ENCODE measurements at places on chromosomes 16 and 17.

GRCh38 chr16:89071686-89072547, 21.7 kb upstream of the ACSF3 start:
- peak; percentile 12 for DNase-seq

DNA sequence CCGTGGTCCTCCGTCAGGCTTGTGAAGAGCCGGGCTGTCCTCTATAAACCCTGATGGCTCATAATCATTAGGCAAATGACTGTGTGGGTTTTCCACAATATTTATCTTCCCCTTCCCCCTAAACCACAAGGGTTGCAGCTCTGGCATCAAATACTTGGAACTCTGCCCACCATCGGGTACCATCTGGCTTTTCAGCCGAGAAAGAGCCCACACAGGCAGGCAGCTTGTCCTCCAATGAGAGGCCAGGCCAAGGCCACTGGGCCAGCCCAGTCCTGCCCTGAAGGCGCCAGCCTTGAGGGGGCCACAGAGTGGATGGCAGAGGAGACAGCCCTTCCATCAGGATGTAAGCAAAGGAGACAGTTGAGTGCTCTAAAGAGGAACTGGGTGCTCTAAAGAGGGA, 31.8 kb upstream of the NAT9 start:
- no peak for DNase-seq

- no peak for DNase-seq
These were observed 154.6 kb downstream of the NTN1 start for GRCh38 chr17:9175700-9176467.

DNA sequence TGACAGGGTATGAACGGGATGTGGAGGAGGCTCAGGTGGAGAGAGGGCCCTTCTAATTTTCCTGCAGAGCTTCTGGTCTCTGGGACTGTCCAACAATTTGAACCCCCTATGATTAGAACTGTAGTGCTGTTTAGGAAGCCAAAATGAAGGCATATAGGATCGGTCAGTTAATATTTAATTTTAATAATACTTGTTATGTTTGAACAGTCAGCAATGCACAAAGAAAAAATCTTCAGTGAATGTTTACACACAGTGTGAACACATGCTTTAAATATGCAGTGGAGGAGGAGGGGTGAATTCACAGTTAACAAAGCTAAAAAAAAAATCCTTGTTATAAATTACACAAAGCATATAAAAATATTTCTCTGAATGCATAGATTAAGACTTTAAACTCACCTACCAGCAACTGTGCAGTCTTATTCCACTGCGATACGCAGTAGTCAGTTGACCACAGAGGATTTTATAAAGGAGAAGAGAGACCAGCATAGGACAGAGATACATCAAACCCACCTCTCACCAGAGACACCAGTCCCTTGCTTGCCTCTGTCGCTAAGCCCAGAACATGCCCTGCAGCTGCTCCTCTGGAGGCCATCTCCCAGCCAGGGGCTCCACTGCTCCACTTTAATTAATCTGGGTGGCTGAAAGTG, 14.6 kb downstream of the ANKRD40 start:
- DNase-seq, result peak; percentile 62

GRCh38 chr17:81735264-81736102, 23.4 kb downstream of the SLC25A10 start:
- peak; percentile 70 for DNase-seq

DNA sequence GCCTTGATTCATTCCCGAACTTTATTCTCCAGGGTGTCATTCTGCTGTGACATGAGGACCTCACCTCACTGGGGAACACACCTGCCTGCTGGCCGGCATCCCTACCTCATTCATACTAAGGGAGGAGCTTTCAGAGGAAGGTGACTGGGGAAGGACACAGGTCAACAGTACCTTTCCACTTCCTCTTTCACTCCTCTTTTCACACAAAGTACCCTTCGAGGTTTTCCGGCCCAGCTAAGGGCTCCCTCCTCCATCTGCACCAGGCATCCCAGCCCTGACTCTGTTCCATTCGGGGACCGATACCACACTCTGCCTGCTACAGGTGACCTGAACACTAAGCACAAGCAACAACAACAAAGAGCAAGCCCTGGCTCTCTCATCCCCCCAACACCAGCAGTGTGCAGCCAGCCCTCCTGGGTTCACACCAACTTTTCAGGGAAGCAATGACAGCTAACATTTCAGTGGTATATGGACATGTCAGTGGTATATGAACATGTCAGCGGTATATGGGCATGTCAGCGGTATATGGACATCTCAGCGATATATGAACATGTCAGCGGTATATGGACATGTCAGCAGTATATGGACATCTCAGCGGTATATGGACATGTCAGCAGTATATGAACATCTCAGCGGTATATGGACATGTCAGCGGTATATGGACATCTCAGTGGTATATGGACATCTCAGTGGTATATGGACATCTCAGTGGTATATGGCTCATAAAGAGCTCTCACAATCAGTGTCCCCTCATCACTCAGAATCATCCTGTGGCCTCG, 16.0 kb downstream of the TRIM25 start:
- no peak for DNase-seq

GRCh38 chr17:81869221-81870130, 1.7 kb downstream of the ARHGDIA start:
- peak; percentile 44 for DNase-seq

DNA sequence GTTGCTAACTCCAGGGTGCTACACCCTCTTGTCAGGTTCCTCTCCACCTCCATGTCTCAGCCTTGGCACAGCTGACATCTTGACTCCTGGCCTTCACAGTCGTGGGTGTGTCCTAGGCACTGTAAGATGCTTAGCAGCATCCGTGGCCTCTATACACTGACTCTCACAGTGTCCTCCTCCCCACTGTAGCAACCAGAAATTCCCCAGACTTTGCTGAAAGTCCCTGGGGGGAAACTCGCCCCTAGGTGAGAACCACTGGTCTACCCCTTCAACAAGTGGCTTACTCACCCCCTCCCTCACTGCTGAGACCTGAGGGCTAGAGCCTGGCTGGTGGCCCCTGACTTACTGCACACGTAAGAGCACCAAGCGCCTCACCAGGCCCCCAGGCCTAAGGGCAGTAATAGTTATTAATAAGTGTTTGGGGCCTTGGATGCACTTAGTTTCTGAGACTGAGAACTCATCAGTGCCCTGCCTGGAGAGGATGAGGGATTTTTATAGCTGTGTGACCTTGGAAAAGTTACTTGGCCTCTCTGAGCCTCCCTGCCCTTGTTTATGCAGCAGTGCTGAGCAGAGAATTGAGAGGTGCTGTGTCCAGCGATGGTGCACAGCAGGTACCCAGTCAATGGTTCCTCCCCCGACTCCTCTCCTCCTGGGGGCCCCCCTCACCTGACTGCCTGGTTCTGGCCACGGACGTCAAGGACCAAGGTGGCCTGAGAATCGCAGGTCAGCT, 67.1 kb downstream of the RMI2 start:
- no peak for DNase-seq

DNA sequence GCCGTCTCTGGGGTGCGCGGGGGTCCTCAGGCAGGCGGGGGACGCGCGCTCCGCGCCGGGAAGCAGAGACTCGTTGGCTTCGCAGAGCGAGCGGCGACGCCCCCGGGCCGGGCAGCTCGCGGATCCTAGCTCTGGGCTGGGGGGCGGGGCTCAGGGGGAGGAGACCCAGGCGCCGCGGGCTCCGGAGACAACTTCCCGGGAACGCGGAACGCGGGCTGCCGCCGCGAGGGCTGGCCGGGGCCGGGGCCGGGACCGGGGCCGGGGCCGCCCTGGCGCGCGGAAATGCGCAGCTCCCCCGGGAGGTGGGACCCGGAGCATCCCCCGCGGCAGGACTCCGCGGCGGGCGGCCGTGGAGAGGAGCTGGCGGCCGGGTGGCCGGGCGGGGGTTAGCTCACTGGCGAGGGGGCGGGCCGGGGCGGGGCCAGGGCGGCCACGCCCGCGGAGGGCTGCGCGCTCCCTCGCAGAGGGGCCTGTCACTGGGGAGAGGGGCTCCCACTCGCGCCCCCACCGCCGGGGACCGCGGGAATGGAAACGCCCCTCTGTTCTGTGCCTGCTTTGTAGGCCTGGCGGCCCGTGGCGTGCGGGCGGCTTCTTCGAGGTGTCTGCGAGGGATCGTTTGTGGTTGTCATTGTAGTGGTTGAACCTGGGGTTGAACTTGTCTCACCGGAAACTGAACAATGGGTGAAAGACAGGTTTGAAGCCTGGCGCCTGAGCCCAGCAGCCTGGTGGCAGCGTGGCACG, at the start of gene GAS7:
GAS7 (minus strand) TSS at position 98 of the 741 bp plus-strand sequence.
- peak; percentile 46 for DNase-seq

DNA sequence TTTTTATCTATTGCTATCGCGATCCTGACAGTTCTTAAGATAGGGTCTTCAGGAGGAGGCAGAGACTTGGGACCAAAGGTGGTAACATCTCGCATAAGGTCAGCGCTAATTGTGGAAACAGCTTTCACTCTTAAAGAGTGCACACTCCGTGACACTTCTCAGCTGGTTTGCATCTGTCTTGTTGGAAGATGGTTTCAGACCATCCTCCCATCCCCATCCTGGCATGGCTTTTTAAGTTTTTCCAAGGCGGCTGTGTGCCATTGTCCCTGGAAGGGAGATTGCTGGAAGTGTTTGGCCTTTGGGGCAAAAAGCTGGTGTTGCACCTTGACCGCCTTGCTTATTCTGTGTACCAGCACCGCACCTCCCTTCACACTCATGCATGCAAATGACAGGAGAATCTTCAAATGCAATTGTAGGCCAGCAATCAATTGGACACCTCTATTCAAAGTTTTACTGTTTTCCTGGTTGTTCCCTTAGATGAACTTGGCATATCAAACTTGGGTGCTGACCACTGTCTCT, 1.5 kb downstream of the SOCS7 start:
- no peak for DNase-seq

DNA sequence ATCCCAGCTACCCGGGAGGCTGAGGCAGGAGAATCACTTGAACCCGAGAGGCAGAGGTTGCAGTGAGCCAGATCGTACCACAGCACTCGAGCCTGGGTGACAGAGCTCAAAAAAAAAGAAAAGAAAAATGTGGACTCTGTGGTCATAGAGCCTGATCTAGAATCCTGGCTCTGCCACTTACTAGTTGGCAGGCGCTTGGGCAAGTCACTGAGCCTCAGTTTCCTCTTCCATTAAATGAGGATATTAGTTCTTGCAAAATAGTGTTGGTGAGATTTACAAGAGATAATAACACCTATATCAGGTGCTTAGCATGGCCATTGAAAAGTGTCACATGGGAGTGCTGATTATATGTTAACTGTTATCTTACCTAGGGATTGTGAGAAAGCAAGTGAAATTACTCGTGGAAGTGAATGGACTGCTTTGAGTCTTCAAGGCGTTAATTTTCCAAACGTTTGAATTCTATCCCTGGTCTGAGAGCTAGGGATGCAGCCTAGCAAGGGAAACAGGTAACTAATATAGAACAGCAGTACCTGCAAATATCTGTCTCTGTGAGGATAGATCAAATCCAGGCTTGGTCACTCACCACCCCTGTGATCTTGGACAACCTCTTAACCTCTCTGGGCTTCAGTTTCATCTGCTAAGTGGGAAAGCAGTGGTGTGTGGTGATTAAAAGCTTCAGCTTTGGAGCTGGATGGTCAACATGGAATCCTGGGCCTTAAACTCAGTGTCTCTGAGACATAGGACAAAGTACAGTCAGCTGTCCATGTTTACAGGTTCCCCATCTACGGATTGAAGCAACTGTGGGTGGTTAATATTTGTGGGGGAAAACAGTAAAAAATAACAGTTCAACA, 953 bp upstream of the NSMCE1 start:
- no peak for DNase-seq

DNA sequence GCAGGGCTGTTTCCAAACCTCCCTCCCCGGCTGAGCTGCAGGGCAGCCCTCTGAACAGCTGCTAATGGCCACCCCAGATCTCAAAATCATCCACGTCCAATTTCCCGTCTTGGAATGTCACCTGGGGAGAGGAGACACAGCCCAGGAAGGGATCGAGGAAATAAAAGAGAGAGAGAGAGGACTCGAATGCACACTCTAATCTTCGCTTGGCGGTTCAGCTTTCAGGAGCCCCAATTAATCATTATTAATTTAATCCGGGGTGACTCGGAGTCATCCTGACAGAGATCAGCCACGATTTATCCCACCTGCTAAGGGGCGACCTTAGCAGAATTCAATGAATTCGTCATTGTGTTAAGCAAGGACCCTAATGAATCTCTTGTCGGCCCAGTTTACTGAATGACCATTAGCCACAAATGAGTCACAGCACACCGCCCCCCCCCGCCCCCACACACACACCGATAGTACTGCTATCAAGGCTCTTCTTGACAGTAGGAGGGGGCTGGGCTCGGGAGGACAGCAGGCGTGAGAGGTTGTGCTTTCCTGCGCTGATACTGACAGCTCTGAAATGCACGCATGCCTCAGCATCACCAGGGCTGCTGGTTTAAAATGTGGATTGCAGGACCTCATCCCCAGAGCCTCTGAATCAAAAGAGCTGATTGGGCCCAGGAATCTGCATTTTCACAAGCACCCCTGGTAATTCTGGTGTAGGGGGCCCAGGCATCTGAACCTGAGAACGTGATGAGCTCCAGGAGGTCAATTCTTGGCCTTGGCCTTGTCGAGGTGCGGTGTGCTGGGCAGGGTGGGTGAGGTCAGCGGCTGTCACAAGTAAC, 190.0 kb upstream of the CIBAR2 start:
- DNase-seq, result no peak

DNA sequence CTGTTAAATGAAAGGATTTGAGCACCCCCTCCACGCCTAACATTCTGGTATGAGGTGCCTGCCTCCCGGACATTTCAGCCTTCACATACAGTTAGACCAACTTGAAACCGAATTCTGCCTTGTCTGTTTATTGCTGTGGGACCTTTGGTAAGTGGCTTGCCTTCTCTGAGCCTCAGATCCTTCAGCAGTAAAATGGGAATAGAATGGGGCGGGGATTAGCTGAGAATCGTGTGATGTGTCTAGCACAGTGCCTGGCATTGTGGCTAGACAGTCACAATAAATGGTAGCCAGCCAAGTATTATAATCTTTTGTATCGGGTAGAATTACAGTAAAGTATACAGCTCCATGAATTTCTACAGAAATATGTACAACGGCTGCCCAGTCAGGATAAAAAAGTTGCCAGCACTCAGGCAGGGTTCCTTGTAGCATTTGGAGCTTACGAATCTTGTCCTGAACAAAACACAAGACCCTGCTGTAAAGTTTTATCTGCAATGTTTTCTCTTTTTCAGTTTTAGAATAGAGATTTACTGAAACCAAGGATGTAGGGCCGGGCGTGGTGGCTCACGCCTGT, 786 bp downstream of the TMC7 start:
- no peak for DNase-seq

- peak; percentile 90 for DNase-seq
These were observed 464.4 kb downstream of the CDH11 start for GRCh38 chr16:64657316-64658011.

GRCh38 chr16:72164691-72165090, 7.3 kb downstream of the PMFBP1 start:
- no peak for DNase-seq

GRCh38 chr17:45844695-45845375, at the start of gene SPPL2C:
SPPL2C (plus strand) TSS chr17:45844881; CDS start chr17:45844907, 26 bp downstream.
- DNase-seq, result no peak

DNA sequence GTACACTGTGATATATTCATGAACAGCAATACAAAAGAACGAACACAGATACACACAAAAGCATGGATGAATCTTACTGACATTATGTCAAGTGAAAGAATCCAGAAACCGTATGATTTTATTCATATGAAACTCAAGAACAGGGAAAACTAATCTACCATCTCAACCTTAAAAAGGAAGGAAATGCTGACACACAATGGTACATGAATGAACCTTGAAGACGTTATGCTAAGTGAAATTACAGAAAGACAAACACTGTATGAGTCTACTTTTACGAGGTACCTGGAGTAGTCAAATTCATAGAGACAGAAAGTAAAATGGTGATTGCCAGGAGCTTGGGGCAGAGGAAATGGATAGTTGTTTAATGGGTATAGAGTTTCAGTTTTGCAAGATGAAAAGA, 8.7 kb upstream of the PRKCB start:
- no peak for DNase-seq

- DNase-seq, result no peak
These were observed 6.2 kb upstream of the TMEM235 start for GRCh38 chr17:78225088-78225865.
